ENCODE measurements at places on chromosomes 3 and 15.

DNA sequence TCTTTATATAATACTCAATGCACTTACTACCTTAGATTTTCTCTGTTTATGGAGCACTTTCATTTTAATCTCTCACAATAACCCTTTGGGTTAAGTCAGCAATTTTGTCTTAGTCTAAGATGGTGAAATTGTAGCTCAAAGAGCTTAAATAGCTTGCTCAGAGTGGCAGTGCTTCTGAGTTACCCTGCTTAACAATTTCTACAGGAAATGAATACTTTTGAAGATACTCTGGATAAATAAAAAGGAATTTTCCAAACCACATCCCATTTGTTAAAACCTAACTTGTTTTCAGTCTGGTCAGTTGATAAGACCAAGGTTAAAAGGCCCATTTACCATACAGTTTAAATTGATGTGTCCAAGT lies 37.2 kb downstream of the HMG20A start:
- no peak for DNase-seq

- DNase-seq = peak; percentile 99
Observed at GRCh38 chr3:187403768-187404288, 35.6 kb downstream of the RTP4 start.

- DNase-seq = no peak
Observed at GRCh38 chr3:189630767-189631372, 319 bp upstream of the TP63 start.

GRCh38 chr3:44019736-44020135 lies 221.9 kb upstream of the TOPAZ1 start:
- no peak for DNase-seq

DNA sequence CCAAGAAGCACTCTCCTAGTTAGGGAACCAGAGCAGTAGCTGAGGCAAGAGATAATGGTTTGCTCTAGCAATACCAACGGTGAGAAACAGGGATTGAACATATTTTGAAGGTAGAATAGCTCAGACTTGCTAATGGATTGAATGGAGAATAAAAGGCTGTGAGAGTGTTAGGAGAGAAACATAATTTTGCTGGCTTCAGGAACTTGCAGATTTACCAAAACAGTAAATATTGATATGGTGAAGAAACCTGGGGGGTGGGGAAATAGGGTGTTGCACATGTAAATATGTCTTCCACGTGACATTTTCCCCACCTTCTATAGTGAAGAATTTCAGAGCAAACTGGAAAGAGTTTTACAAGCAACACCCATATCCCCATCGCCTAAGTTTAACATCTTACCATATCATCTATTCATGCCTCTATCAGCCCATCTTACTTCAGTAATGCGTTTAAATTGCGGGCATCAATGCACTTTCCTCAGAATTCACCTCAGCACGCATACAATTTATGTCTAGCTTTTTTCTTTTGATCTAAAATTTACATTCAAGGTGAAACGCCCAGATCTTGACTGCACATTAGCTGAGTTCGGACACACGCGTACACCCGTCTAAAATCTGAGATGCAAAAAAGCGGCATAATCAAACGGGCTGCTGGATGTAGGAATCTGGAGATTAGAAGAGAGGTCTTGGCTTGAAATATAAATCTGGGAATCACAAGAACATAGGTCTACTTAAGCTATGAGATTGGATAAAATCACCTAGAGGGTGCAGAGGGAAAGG lies 891 bp upstream of the NR1D2 start:
- DNase-seq = no peak

DNA sequence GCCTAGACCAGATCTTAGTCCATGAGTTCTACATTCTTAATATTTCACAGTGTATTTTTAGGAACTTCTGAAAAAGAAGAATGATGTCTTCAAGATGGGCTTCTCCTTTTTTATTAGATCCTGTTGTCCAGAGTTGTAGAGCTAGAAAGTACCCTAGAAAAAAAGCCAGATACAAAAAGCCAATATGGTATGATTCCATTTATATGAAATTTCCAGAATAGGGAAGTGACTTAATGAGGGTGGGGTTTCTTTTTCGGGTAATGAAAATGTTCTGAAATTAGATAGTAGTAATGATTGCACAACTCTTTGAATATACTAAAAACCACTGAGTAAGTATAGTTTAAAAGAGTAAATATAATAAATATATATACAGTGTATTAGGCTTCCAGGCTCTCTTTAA lies 116.9 kb downstream of the NFKBIZ start:
- no peak for DNase-seq

DNA sequence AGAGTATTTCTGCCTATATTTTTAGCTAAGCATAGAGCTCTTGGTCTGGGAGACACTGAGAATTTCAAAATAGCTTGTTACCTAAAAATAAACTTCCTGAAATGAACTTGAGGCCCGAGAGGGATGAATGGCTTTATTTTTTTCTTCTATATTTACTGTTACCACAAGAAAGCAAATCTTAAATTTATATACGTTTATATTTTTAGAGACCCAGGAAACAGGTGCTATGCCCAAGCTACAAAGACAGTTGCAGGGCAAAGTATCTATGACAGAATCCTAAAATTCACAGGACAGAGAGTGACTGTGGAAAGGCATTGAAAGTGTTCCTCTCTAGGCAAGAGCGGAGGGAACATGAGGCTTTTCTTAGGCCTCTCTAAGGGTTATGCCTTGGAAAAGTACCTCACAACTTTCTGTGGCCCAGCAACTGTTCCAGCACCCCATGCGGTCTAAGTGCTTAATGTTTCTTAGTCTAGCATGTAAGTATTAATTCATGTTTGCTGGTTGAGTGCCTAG lies 36.5 kb downstream of the TGFBR2 start:
- no peak for DNase-seq

GRCh38 chr3:126962756-126963155 lies 20.2 kb upstream of the PLXNA1 start:
- no peak for DNase-seq

DNA sequence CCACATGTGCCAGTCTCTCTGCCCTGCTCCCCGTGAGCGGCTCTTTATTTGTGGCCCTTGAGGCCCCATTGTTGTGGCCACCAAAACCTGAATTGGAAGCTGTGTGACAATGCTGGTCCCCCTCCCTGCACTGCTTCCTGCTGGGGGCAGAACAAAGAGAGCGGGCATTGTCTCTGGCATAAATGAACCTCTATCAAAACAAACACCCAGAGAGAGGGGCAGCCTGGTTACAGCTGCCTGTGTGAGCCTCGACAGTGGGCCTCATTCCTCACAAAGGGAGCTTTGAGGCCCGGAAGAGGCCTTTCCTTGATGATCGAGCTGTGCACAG lies 152.9 kb downstream of the IGF1R start:
- DNase-seq = no peak

GRCh38 chr3:63918321-63918720 lies 6.1 kb upstream of the SCAANT1 start:
- peak; percentile 31 for DNase-seq

DNA sequence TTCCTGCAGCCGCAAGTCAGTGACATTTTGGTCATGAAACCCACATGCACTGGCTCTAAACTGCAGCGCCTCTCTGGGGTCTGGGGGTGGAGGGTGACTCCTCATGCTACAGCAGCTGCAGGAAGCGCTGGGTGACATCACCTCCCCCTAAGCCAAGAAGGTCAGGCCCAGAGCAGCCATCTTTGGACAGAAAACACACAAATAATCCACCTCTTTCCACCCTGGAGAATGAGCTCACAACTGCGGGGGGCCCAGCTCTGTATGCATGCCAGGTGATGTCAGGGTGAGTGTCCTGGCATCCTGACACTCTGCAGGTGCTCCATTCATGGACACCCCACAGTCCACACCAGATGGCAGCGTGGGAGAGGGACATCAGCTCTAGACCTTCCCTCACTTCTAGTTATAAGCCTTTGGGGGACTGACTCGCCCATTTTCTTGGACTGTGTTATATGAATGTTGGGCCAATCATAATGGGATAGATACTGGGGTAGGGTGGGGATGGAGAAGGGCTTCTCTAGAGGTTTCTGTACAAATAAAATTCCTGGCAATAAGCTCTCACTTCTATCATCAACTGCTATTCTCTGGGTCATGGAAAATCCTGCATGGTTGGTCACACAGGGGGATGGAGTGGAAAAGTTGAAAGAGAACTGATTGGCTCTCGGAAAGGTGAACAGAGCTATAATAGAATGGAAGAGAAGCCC lies 70.7 kb upstream of the THBS1 start:
- DNase-seq = no peak

- peak; percentile 30 for DNase-seq
Observed at GRCh38 chr3:177357352-177358090, 160.2 kb upstream of the TBL1XR1 start.

DNA sequence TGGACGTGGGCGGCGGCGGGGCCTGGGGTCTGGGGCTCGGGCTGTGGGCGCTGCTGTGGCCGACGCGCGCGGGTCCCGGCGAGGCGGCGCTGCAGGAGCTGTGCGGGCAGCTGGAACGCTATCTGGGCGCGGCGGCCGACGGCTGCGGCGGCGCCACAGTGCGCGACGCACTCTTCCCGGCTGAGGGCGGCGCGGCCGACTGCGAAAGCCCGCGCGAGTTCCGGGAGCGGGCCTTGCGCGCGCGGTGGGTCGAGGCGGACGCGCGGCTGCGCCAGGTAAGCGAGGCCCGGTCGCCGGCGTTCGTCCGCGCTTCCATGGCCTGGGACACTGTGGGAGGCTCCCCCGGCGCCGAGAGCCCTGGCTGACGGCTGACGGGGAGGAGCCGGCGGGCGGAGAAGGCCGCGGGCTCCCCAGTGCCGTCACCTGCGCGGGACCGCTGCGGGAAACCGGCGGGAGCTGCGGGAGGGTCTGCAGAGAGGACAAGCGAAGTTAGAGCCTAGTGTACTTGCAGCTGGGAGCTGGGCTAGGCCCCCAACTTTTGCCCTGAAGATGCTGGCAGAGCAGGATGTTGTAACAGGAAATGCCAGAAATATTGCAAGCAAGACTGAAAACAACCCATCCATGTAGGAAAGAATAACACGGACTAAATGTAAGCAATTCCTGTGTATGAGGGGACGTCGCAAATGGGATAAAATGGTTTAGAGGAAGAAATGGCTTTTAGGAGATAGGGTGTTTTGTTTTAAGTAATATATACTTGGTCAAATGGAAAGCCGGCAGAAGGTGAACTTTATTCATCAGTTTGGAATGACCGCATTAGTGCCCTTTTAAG lies 847 bp downstream of the WHAMM start:
- no peak for DNase-seq

DNA sequence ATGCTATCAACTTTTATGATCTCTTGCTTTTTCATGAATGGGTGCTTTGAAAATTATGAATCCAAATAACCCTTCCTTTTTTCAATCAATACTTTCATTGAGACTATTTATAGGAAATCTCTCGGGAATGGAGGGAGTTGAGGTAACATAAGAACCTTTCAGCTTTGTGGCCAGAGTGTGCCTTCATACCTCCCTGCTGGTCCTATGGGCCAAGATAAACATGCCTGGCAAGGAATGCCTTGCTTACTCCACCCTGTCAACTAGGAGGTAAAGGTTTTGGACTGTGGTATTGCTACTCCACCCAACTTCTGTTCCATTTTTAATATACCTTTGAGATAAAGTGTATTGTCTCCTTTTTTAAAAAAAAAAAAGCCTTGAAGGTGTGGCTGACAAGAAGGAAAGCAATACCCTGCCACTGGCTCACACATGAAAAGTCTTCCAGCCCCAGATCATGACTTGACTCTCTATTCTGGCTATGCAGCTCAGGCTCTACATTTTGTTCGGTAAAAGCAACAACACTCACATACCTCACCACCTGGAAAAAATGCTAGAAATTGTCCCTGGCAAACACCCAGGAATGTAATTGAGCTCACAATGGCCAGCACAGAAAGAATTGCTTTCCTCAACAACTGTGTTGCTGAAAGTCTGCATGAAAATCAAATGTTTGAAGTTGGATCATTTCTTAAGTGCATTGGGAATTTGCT lies 35.8 kb downstream of the COL8A1 start:
- no peak for DNase-seq

- peak; percentile 26 for DNase-seq
Observed at GRCh38 chr15:70892912-70893560, 410 bp downstream of the LRRC49 start.

DNA sequence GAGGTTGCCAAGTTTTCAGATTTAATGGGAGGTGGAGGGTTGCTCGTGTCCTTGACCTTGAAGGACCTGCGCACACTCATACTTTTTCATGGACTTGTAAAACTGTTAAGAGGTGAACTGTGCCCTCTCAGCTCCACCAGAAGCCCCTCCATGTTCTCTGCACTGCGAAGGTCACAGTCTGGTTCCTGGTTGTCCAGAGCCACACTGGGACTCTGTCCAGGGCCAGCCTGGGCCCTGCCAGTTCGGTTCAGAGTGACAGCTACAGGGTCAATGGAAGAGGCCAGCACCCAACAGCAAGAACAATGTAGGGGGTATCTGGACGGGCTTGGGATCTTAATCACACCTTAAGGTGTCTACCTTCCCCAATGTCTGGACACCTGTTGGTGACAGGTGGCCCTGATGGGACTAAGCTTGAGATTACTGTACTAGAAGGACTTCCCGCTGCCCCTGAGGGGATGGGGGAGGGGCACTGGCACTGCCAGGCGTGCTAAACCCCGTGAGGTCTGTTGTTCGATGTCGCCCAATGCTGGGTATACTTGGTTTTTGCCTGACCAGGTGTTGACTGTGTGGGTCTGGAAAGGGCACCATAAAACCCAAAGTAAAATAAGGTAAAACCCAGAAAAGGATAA lies 34.7 kb downstream of the GRK7 start:
- no peak for DNase-seq

GRCh38 chr3:125916376-125916978 lies 52.5 kb upstream of the ROPN1B start:
- peak; percentile 73 for DNase-seq

- DNase-seq = no peak
Observed at GRCh38 chr3:186751480-186751879, 31.9 kb upstream of the EIF4A2 start.

DNA sequence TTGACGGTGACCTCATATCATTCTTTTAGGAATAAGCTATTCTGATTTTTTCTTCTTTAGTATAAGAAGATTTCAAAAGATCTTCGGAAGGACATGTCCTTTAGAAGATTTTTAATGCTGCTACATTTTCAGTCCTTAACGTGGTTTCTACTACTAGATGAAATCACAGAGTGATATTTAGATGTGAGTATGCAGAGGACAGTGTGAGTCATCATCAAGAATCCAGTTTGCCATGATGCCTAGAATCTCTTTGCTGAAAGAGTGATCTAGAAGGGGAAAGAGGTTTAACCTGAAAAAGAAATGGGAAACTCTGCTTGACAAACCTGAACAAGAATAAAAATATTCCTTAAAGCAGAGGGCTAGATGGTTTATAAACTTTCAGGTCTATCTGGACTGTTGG lies 43.2 kb downstream of the SLC7A14 start:
- no peak for DNase-seq

- no peak for DNase-seq
Observed at GRCh38 chr3:49387721-49388120, 24.1 kb downstream of the RHOA start.

Measured in BJ (cell line).